GM23248 (cell line): ENCODE measurements at places on chromosomes 12 and 14. TPM values are rescaled to one million over a fixed set of nuclear protein-coding genes. Genes with fewer than 3 reads are reported as not detected.

DNA sequence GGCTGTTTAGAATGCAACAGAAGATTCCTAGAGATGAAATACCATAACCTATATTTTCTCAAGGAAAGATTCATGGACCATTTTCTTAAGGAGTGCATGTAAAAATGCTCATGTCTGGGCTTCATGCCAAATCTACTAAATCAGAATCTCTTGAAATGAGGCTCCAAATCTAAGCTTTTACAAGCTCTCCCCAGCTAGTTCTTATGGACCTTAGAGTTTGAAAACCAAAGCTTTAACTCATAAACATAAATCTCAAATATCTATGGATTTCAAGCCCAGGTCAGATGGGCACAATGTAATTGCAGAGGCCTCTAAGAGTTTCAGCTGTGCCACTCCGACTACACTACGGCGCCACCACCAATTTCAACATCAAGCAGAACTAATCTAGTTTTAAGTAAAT, 117.3 kb upstream of the CAND1 start:
- DNase-seq: no peak

DNA sequence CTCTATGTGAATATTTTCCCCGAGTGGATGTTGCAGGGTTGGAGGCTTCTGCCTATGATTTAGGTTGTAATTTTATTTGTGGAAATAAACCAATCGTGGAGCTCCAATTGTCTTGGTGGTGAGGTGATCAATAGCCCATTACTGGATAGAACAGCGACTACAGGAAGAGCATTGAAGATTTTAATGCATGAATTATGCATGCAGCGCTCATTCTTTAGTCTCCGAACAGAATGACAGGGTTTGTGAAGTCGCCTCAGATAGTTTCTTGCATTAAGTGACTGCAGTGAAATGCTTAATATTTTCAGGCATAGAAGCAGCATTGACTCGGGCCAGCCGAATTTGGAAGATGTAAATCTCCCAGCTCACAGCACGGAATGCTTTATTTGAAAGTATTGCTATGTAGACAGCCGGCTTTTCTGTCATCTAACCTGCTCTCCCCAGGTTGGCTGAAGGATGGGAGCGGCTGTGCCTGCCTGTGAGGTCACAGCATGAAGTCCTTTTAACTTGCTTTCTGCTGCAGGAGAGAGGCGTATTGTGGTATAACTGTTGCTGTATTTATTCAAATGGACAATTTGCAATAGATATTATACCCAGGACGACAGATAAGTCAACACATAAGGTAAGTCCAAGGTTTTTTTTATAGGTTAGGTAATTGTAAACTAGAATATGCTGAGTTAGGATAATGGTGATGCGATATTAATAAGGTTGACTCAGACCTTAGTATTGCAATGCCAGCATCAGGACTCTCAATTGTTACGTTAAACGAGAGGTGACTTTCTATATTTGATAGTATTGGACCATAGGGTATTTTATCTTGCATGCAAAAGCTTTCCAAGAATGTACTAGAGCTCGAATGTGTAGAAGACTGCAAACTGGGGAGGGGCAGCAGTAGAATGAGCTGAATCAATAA, 135.7 kb downstream of the CNTN1 start:
- no peak for DNase-seq

GRCh38 chr12:26319511-26319910, 124.1 kb downstream of the SSPN start:
- peak; percentile 99 for DNase-seq

Gene OR4E2
- polyA plus RNA-seq: not detected in 2 replicates

Gene TEX52
- not detected in 2 replicates for polyA plus RNA-seq

Gene SERPINA9
- 0.14 and 0.31 TPM in 2 replicates for polyA plus RNA-seq

Gene IL31
- polyA plus RNA-seq: not detected in 2 replicates

GRCh38 chr12:62957233-62957953, 22.4 kb upstream of the PPM1H start:
- DNase-seq: no peak

GRCh38 chr12:124352839-124353238, 57.9 kb downstream of the RFLNA start:
- DNase-seq: no peak

- DNase-seq: peak; percentile 74
Observed at GRCh38 chr12:62581288-62582064, 114.8 kb downstream of the MON2 start.

Gene PLEKHG7
- not detected in 2 replicates for polyA plus RNA-seq

DNA sequence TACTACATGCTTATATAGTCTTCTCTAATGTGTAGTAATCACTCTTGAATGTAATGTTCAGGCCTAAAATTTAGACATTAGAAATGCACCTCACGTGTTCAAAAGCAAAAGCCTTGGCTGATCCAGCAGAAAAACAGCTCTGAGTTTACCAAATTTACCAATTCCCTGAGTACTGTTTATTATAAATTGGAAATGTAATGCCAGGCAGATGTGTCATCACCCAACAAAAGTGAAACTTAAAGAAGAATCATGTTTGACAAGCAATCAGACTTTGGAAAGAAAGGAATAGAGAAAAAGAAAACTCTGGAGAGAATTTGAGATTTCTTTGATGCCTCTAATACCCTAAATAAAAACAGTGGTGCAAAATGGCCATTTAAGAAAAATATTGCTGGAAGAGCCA, 26.5 kb upstream of the STRAP start:
- peak; percentile 57 for DNase-seq

- DNase-seq: no peak
Observed at GRCh38 chr14:87153391-87153790, 839.6 kb downstream of the GALC start.

DNA sequence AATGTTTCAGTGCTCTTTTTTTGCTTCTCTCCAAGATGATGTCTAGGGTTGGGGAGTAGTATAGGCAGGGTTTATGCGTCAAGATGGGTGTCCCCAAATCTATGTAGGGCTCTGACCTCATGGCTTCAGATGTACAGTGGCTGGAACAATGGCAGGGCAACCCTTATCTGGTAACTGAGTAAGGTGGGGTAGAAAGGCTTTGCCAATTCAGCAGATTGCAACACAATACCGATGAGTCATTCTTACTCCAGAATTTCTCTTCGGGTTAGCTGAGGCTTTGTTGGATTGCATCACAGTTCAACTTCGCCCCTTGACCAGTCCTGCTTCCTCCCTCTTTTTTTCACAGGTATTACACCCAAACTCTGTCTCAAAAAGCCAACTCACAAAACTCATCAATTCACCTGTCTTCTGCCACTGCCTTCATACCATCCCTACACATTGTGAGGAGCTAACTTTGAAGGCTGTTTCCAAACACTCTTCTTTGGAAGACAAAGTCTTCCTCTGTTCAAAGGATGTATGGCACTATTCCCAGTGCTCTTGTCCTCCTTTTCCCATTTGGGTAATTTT, 190.2 kb upstream of the CNOT2 start:
- DNase-seq: peak; percentile 80

GRCh38 chr14:102178806-102179205, 39.1 kb downstream of the WDR20 start:
- no peak for DNase-seq

GRCh38 chr14:85234156-85235025, 295.6 kb upstream of the FLRT2 start:
- DNase-seq: peak; percentile 73

- DNase-seq: peak; percentile 100
Observed at GRCh38 chr12:45415393-45415817, 199.5 kb downstream of the ANO6 start.

DNA sequence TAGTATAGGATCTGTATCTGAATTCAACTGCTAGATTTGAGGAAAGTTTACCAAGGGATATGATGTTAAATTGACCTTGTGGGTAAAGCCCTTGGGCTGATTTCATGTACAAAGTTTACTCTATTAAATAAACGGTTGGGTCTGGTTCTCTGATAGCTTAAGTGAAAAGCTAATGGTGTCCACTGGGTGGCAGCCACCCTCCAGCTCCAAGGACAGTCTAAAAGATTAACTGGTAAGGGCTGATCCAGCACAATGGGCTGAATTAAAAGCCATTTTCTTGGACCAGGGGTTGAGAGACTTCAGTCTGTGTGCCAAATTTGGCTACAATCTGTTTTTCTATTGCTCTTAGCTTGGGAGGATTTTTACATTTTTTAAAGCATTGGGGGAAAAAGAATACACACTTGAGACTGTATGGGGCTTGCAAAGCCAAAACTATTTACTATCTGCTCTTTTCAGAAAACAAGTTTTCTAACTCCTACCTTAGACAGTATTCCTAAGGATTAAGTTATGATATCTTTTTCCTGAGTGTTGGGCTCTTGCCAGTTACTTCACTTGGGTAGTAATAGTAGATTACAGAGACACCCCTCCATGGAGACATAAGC, 116.5 kb downstream of the GPHN start:
- peak; percentile 77 for DNase-seq

Gene CCDC177
- polyA plus RNA-seq: not detected in 2 replicates

Gene KLRB1
- not detected in 2 replicates for polyA plus RNA-seq
